ENCODE measurements at places on chromosomes 4 and X.
A peak's percentile ranks its signal among the peaks of the same experiment; 100 is the strongest.

- no peak for DNase-seq
Measured at GRCh38 chr4:25089051-25089763, 58.5 kb upstream of the LGI2 start.

- DNase-seq: no peak
Measured at GRCh38 chr4:182206266-182206665, 36.9 kb upstream of the TENM3 start.

DNA sequence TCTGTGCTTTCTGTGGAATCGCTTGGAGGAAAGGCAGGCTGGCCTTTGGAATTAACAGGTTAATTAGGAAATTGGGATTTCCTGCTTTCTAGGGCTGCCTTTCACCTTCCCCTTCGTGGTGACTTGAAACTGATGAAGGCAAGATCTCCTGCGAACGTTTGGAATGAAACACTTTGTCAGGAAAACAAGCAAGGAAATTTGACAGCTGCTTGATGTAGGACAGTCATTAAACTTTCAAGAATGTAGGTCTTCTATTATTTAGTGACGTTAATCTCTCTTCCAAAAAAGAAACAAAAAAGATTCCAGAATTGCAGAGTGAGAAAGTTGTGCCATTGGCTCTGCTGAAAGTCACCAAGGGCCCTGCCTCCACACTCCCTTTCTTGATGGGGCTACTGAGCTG, 155.7 kb upstream of the SCML1 start:
- no peak for DNase-seq

DNA sequence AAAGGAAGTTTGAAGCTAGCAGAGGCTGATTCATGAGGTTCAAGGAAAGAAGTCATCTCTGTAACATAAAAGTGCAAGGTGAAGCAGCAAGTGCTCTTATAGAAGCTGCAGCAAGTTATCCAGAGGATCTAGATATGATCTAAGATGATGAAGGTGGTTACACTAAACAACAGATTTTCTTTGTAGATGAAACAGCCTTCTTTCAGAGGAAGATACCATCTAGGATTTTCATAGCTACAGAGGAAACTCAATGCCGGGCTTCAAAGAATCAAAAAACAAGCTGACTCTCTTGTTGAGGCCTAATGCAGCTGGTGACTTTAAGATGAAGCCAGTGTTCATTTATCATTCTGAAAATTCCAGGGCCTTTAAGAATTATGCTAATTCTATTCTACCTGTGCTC, 28.8 kb downstream of the NR0B1 start:
- DNase-seq: no peak

- DNase-seq: no peak
Measured at GRCh38 chr4:99670409-99671073, 12.9 kb upstream of the C4orf54 start.

GRCh38 chr4:168630445-168631187, 133.8 kb downstream of the PALLD start:
- peak; percentile 22 for DNase-seq

DNA sequence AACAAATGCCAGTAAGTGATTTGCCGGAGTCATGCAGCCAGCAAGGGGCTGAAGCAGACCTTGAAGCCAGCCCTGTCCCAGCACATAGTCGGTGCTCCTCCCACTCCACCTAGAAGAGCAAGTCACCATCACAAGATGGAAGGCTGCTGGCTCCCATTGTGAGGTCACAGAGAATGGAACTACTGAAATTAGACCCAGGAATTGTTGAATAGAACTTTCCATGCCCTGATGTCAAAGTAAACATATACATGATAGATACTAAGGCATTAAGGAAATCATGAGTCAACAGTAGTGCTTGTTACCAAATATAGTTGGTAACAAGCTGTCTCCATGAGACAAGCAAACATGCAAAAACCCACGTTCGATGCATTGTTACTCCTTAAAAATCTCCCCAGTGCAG, 177.1 kb upstream of the MID1 start:
- DNase-seq: no peak

DNA sequence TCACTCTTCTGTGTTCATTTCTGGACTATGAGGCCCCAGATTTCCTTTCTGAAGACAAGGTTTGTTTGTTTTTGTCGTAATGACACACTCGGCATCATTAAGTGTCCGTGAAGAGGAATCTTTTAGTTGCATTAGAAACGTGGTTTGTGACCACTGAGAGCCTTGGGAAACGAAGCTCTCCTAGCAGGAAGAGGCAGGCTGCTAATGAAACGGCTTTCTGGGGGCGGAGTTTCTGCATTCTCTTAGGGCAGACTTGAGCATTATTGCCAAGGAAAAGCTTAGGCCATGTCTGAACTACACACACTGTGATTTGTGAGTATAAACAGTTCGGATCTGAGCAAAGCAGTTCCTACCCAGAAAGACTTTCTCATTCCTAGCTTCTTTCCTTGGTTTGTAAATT, 64.0 kb downstream of the SOX3 start:
- no peak for DNase-seq

GRCh38 chrX:19183761-19184477, 61.7 kb upstream of the ADGRG2 start:
- DNase-seq: no peak

- DNase-seq: no peak
Measured at GRCh38 chr4:37225778-37226177, 18.8 kb upstream of the NWD2 start.

DNA sequence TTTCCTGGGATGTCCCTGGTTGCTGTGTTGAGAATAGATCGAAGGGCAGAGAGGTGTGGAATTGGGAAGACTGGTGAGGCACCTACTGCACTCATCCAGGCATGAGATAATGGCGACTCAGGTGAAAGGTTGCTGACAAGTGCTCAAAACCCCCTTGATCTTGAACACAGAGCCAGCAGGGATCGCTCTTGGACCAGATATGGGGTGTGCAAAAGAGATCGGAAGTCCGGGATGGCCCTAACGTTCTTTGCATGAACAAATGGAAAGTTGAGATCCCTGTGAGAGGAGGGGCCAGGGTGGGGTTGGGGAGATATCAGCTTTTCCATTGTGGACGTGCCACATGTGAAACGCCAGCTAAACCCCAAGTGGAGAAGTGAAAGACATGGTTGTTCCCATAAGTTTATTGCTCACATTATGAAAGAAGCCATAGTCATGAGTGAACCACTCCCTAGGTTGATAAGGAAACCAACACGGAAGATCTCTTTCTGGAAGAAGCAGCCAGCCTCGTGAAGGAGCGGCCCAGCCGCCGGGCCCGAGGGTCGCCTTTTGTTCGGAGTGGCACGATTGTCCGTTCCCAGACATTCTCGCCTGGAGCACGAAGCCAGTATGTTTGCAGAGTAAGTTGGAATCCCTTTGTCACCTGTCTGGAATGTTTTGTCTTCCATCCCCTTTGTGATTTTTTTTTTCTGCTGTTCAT, 22.6 kb upstream of the CLCN4 start:
- no peak for DNase-seq

- no peak for DNase-seq
Measured at GRCh38 chr4:93373893-93374860, 454.4 kb upstream of the ATOH1 start.

DNA sequence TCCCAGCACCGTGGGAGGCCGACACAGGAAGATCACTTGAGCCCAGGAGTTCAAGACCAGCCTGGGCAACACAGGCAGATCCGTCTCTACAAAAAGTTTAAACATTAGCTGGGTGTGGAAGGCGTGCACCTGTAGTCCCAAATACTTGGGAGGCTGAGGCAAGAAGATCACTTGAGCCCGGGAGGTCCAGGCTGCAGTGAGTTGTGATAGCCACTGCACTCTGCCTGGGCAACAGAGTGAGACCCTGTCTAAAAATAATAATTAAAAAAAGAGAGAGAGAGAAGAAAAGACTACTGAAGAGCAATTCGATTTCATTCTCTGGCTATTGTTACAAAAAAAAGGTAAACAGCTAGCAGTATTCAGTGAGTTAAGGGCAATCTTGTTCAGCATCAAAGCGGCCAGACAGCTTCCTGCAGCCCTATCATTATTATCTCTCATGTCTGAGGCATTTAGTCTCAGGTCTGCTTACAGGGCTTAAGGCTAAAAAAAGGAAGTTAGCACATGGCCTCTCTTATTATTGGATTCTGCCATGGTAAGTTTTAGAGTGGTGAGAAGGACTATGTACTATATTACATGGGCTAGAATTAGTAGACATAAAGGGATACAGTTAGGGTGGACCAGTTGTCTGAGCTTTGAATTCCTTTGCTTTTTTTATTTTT, 37.9 kb downstream of the ARHGEF6 start:
- DNase-seq: no peak

DNA sequence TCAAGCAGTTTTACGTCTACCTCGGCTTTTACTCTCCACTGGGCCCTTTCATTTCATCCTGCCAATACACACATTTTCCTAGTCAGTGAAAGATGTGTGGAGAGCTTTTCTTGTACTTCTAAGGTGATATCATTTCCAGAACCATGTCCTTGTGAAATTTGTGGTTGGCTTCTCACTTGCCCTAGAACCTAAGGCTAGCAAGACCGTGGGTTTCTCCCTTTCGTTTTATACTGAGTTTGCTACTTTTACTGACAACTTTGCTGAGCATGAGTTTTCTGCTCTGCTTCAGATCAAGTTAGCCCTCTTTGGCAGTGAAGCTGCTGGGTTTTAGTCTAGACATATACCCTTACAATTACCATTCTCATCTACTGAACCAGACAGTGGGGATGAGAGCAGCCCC, 95.7 kb upstream of the FRMPD4 start:
- DNase-seq: no peak

GRCh38 chr4:188701952-188702351, 562.7 kb downstream of the TRIML1 start:
- DNase-seq: no peak
